Activated CD4-positive, CD25-positive, alpha-beta regulatory T cell treated with anti-CD3 and anti-CD28 coated beads, Interleukin-2, amount 50 U/mL, for 72 hours (primary cell): ENCODE measurements at places on chromosomes 7 and 10.

DNA sequence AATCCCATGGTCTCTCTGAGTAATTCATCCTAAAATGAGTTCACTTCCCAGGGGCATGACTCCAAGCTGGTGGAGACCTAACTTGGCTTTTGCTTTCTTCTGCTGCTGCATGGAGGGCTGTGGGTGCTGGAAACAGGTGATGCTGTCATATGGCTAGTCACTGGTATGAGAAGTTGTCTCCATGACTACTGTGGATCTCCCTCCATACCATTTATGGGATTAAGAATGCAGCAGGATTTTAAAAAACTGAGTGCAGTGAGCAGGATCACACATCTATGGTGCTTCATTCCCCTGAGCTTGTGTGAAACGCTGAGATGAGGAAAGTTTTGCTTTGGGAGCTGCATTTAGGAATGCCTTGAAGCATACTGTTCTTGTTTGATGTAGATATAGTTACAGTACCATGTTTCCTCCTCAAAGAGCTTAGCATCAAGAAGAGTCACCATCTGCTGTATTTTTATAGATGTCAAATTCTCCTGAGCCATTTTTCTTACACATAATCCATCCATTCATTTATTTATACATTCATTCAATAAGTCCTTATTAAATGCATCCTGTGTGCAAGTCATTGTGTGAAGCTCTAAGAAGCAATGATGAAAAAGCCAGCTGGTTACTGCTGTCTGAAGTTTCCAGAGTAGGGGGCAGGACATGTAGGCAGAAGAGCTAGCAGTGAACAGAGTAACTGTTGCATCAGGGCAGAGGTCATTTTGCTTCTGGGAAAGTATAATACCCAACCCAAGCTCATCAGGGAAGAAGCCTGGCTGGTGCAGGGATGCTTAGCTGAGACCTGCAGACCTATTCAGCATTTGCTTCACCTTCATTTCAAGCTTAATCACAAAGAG lies 534.8 kb downstream of the AUTS2 start:
- no peak for DNase-seq

- DNase-seq, result no peak
Measured at GRCh38 chr10:130748409-130749057, 563.0 kb downstream of the TCERG1L start.

- no peak for DNase-seq
Measured at GRCh38 chr10:74855027-74855426, 28.6 kb downstream of the KAT6B start.

- no peak for DNase-seq
Measured at GRCh38 chr10:21926949-21927348, 76.6 kb downstream of the DNAJC1 start.

GRCh38 chr7:136256491-136256890 lies 279.3 kb upstream of the MTPN start:
- DNase-seq, result no peak

- DNase-seq, result no peak
Measured at GRCh38 chr10:99731306-99732032, 458 bp downstream of the COX15 start.

GRCh38 chr7:875476-876076 lies 778 bp upstream of the GET4 start:
- DNase-seq, result no peak

- DNase-seq, result no peak
Measured at GRCh38 chr7:101664436-101664835, 35.3 kb upstream of the MYL10 start.

DNA sequence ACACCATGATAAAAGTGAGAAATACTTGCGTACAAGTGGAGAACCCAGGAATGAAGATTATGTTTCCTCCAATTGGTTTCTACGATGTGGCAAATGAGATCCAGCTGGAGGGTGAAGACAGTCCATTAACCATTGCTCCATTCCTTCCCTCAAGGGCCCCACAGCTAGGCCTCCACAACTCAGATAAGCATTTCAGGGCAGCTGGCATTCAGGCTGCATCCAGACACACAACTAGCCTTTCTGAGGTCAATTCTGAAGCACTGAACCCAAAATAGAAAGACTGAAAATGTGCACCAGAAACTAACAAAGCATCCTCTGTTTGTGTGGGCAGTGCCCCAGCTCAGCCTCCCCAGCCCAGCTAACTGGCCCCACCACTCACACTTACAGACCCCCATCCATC lies 94.8 kb downstream of the GSAP start:
- DNase-seq, result no peak

GRCh38 chr7:4226524-4226882 lies 455.6 kb upstream of the FOXK1 start:
- no peak for DNase-seq

GRCh38 chr7:19920166-19920565 lies 146.7 kb upstream of the TMEM196 start:
- no peak for DNase-seq

GRCh38 chr10:32332299-32332750 lies 14.6 kb downstream of the EPC1 start:
- peak; percentile 66 for DNase-seq

DNA sequence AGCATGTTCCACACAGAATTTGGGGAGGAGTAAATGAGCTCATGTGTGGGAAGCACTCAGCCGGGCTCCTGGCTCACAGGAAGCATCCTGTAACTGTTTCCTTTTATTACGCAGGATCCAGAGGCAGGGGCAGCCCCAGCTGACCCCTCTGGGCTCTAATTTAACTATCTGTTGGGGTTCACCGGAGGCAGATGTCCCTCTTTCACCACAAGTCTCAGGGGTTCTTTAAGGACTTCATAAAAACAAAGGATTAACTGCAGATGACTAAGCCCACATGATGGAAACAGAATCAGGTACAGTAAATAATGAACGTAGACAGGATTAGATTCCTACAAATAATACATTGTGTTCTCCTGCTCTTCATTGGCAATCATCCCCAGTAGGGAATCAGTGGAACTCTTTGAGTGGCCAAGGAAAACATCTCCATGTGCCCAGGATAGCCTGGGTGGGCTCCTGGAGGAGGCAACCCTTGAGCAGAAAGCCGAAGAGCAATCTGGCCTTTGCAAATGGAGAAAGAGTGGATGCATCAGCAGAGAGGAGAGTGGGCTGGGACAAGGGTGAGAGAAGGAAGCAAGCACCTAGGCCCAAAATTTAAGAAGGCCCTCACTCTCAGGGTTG lies 24.6 kb downstream of the TBXAS1 start:
- DNase-seq, result no peak

- no peak for DNase-seq
Measured at GRCh38 chr10:124827474-124827873, 25.9 kb downstream of the ABRAXAS2 start.

GRCh38 chr7:24863626-24864025 lies 106.4 kb upstream of the GSDME start:
- DNase-seq, result no peak

GRCh38 chr7:127665922-127666321 lies 13.9 kb downstream of the SND1 start:
- no peak for DNase-seq

DNA sequence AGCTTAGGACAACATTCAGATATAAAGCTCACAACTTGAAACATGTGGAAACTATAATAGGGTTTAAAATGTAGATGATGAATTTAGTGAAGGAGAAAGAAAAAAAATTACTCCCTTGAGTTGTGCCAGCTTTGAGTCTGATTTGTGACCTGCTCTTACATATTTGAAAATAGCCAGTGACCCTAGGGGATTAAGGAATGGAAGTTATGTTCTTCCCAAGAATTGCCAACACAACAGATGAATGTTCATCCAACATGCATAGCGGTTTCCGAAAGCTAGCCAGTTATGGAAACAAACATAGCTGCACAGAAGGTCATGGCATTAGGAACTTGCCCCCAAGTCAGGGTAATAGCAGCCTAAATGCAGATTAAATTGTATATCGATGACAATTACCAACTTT lies 10.8 kb downstream of the TMEM196 start:
- DNase-seq, result no peak

DNA sequence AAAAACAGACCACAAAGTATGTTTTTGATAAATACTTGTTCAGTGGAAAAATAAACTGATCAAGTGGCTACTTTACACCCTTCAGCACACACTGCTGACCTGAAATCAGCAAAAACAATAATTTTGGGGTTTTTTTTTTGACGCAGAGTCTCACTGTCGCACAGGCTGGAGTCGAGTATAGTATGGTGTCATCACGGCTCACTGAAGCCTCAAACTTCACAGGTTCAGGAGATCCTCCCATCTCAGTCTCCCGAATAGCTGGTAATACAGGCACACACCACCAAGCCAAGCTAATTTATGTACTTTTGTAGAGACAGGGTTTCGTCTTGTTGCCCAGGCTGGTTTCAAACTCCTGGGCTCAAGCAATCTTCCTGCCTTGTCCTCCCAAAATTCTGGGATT lies 30.6 kb downstream of the TARP start:
- no peak for DNase-seq

- no peak for DNase-seq
Measured at GRCh38 chr10:127873901-127874470, 18.8 kb downstream of the CLRN3 start.

GRCh38 chr7:105097619-105098018 lies 83.6 kb downstream of the KMT2E start:
- no peak for DNase-seq

DNA sequence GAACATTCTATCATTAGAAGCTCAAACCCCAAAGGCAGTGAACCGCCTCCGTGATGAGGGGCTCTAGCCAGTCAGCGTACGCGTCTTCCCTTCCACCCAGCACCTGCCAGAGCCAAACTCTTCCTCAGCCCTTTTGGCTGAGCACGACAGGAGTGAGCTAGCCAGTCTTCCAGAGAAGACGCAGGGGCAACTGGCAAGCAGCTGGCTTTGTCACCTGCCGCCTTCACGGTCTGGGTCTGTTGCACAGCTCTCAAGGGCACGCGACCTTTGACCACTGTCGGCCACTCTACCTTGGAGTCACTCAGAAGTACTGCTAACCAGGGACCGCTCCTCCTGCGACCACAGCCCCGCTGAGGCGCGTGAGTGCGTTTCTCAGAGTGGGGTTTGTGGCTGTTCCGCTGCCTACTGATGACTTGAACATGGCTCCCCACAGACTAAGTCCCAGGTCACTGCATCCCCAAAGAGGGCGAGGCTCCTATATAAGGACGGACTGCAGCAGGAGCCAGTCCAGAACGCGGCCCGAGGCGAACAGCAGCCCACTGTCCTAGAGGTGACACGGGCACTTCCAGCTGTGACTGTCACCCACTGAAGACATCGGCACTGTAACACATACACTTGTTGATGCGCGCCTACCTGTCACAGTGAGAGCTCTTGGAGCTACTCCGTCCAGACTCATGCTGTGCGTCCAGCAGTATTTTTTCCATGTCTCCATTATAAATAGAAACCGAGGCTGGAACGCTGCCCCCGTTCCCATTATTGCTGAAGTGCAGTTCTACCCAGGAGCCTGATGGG lies 8.4 kb downstream of the BNIP3 start:
- DNase-seq, result no peak
